ENCODE measurements at places on chromosomes 3 and 15. TPM values are rescaled to one million over a fixed set of nuclear protein-coding genes. Genes with fewer than 3 reads are reported as not detected.

DNA sequence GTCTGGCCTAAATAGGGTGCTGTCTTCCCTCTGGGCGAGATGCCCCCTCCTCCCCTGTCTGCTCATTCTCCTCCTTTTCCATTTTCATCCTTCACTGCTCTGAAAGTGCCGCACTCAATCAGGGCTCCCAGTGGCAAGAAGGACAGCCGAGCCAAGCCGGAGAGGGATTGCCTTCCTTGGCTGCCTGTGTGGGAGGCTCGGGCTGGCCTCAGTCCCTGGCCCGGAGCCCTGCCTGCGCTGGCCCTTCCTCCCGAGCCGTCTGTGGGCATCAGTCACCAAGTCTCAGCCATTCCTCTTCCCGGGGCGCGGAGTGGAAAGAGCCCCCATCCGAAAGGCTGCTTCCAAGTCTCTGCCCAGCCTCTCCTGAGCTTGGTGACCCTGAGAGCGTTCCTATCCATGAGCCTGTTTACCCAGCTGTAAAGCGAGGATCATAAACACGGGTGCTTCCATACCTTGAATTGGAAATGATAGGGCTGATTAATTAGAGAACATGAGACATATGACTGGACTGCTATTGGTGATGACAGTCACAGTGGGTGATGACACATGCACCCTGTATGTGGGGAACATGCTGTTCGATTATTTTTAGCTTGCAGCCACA lies 59.1 kb upstream of the TLE3 start:
- H3K27me3 ChIP-seq = no peaks in the 10 kb centered on the region
- no peak overlapping the region for H3K27ac ChIP-seq
- peaks cover 78% of the 10 kb centered on the region for H3K4me1 ChIP-seq
- H3K36me3 ChIP-seq = no peaks in the 10 kb centered on the region
- DNase-seq = peak; percentile 52
- no peak overlapping the region for H3K4me3 ChIP-seq

RBMS3 gene
- total RNA-seq = 25.3 TPM

- peaks cover 9% of the 10 kb centered on the region for H3K36me3 ChIP-seq
- peaks cover 12% of the 10 kb centered on the region for H3K4me1 ChIP-seq
- peak overlapping the region; percentile 41 for H3K27ac ChIP-seq
- peak; percentile 54 for DNase-seq
- H3K4me3 ChIP-seq = no peak overlapping the region
Measured at GRCh38 chr15:96285729-96286254, 44.7 kb upstream of the NR2F2 start.

GRCh38 chr3:170372190-170372879 lies 14.8 kb downstream of the SKIL start:
- H3K4me1 ChIP-seq = peaks cover 53% of the 10 kb centered on the region
- H3K27me3 ChIP-seq = no peaks in the 10 kb centered on the region
- no peak for DNase-seq
- peaks cover 6% of the 10 kb centered on the region for H3K36me3 ChIP-seq
- H3K27ac ChIP-seq = no peak overlapping the region
- H3K4me3 ChIP-seq = no peak overlapping the region

DNA sequence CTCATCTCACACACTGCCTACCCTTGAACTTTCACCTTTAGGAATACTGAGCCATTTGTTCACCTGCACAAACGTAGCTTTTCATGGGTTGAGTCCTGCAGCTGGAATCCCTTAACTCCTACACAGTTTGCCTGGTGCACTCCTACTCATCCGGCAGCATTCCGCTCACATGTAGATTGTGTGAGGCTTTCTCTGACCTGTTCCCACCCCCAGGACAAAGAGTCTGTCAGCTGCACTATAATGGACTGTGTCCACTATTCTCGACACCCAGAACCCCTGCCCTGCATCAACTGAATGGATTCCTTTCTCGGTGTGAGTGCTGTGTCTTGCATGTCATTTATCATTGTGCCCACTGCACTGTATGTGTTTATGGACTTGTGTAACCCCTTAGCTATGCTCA lies 54.9 kb downstream of the EPHB3 start:
- no peaks in the 10 kb centered on the region for H3K36me3 ChIP-seq
- no peak overlapping the region for H3K4me3 ChIP-seq
- H3K4me1 ChIP-seq = peaks cover 25% of the 10 kb centered on the region
- H3K27me3 ChIP-seq = no peaks in the 10 kb centered on the region
- no peak overlapping the region for H3K27ac ChIP-seq
- no peak for DNase-seq

GRCh38 chr3:61608711-61609110 lies 47.3 kb downstream of the PTPRG start:
- DNase-seq = no peak
- peaks cover 13% of the 10 kb centered on the region for H3K36me3 ChIP-seq
- peaks cover 57% of the 10 kb centered on the region for H3K4me1 ChIP-seq
- no peak overlapping the region for H3K4me3 ChIP-seq
- H3K27me3 ChIP-seq = no peaks in the 10 kb centered on the region

TMEM40 gene
- total RNA-seq = 4.5 TPM

- no peak for DNase-seq
- H3K27me3 ChIP-seq = no peaks in the 10 kb centered on the region
- peaks cover 98% of the 10 kb centered on the region for H3K4me1 ChIP-seq
- no peaks in the 10 kb centered on the region for H3K36me3 ChIP-seq
Measured at GRCh38 chr15:85414495-85414894, 34.1 kb downstream of the AKAP13 start.

DNA sequence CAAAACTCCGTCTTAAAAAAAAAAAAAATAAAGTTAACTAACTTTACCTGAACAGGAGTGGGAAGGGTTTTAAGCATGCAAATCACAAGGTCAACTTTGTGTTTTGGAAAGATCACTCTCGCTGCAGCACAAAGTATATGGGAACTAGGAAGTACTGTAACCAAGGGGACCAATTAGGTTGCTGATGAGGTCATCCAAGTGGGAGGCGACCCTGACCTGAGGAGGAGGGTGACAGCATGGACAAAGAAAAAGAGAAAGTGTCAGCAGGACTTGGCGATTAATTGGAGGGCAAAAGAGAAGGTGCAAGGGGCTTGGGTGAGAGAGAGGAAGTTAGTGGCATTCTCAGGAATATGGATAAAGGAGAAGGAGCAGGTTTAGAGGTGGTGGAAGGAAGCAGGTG lies 89.5 kb upstream of the ZBED2 start:
- no peak overlapping the region for H3K4me3 ChIP-seq
- H3K36me3 ChIP-seq = no peaks in the 10 kb centered on the region
- H3K27ac ChIP-seq = no peak overlapping the region
- H3K27me3 ChIP-seq = no peaks in the 10 kb centered on the region
- no peaks in the 10 kb centered on the region for H3K4me1 ChIP-seq
- DNase-seq = no peak

SLC9A9 gene
- 4.9 TPM for total RNA-seq

ARIH2 gene
- total RNA-seq = 180 TPM

ACAD9 gene
- 35.9 TPM for total RNA-seq

DNA sequence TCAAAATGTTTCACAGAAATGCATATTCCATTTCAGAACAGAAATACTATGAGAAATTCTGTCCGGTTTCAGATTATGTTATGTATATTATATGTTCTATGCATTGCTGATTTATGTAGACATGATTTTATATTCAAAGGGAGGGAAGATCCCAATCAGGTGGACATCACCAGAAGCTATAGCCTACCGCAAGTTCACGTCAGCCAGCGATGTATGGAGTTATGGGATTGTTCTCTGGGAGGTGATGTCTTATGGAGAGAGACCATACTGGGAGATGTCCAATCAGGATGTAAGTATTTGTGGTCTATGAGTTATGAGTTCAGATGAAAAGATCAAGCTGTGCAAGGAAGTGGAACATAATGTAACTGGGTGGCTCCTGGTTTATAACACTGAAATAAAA lies 341.7 kb downstream of the EPHA3 start:
- H3K27ac ChIP-seq = no peak overlapping the region
- no peaks in the 10 kb centered on the region for H3K27me3 ChIP-seq
- no peaks in the 10 kb centered on the region for H3K4me1 ChIP-seq
- no peak for DNase-seq
- no peak overlapping the region for H3K4me3 ChIP-seq

MASP1 gene
- total RNA-seq = 214 TPM

REC114 gene
- 1.4 TPM for total RNA-seq

GRCh38 chr3:88997260-88997659 lies 110.2 kb upstream of the EPHA3 start:
- DNase-seq = no peak
- H3K27me3 ChIP-seq = no peaks in the 10 kb centered on the region
- H3K4me1 ChIP-seq = peaks cover 13% of the 10 kb centered on the region
- no peak overlapping the region for H3K27ac ChIP-seq

DNA sequence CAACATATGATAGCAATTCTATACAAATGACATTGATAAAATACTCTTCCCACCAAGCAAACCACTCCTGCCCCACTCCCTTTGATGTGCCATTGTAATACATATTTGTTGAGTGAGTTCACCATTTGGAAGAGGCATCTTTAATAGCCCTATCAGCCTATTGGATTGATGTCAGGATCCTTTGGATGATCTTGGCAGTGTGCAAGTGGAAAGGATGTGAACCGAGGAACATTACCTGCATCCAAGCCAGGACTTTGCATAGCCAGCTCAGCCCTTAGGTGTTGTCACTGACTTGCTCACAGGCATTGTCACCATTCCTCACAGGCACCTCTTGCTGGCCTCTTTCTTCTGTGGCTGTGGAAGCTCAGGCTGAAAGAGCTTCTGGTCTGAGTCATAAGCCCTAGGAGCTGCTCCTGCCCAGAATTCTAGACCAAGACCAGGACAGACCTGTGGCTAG lies 16.5 kb upstream of the TIMP4 start:
- no peaks in the 10 kb centered on the region for H3K27me3 ChIP-seq
- peaks cover 32% of the 10 kb centered on the region for H3K4me1 ChIP-seq
- no peak overlapping the region for H3K4me3 ChIP-seq

GRCh38 chr3:110929816-110930215 lies 141.8 kb upstream of the NECTIN3 start:
- H3K36me3 ChIP-seq = no peaks in the 10 kb centered on the region
- no peaks in the 10 kb centered on the region for H3K4me1 ChIP-seq
- no peak overlapping the region for H3K27ac ChIP-seq
- H3K4me3 ChIP-seq = no peak overlapping the region
- H3K27me3 ChIP-seq = no peaks in the 10 kb centered on the region

- no peaks in the 10 kb centered on the region for H3K27me3 ChIP-seq
- H3K4me3 ChIP-seq = no peak overlapping the region
- no peak overlapping the region for H3K27ac ChIP-seq
- H3K4me1 ChIP-seq = no peaks in the 10 kb centered on the region
- DNase-seq = no peak
Measured at GRCh38 chr3:154972951-154973350, 107.2 kb upstream of the MME start.

C3orf85 gene
- not detected for total RNA-seq

TGM5 gene
- total RNA-seq = not detected

GRCh38 chr15:92402751-92403150 lies 9.1 kb downstream of the ST8SIA2 start:
- no peak overlapping the region for H3K27ac ChIP-seq
- no peak for DNase-seq
- H3K27me3 ChIP-seq = peaks cover 39% of the 10 kb centered on the region
- H3K4me3 ChIP-seq = no peak overlapping the region

DNA sequence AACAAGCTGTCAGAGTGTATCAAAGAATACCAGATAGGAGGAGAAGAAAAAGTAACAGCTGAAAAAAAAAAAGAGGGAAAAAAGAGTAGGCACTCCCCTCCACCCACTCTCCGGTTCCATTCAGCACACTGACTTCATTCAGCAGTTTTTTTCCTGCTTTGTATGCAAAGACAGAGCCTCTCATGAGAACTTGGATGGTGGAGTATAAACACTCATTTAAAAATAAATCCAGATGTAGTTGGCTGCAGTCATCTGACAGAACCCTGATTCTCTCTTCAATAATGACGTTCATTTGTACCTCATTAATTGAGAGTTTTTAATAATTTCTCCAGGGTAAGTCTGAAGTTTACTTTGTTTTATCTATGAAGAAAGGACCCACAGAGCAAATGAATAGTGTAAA lies 81.0 kb downstream of the TMEM108 start:
- no peak for DNase-seq
- H3K4me3 ChIP-seq = no peak overlapping the region
- no peak overlapping the region for H3K27ac ChIP-seq
- no peaks in the 10 kb centered on the region for H3K36me3 ChIP-seq
- H3K4me1 ChIP-seq = peaks cover 6% of the 10 kb centered on the region

DNA sequence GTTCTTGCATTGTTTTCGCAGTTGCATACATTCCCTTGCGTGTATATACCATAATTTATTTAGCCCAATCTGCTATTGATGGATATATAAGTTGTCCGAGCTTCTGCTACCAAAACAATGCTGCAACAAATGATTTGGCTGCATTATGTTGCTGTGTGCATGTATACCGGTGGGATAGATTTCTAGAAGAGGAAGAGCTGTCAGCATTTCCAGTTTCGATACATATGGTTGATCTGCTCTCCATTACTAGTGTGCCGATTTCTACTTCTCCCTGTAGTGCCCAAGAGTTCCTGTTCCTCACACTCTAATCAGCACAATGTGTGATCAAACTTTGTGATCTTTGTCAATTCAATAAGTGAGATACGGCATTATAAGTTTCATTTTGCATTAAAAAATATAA lies 92.8 kb upstream of the NMNAT3 start:
- H3K4me3 ChIP-seq = no peak overlapping the region
- no peak for DNase-seq
- H3K27ac ChIP-seq = no peak overlapping the region
- no peaks in the 10 kb centered on the region for H3K36me3 ChIP-seq
- peaks cover 11% of the 10 kb centered on the region for H3K4me1 ChIP-seq

DNA sequence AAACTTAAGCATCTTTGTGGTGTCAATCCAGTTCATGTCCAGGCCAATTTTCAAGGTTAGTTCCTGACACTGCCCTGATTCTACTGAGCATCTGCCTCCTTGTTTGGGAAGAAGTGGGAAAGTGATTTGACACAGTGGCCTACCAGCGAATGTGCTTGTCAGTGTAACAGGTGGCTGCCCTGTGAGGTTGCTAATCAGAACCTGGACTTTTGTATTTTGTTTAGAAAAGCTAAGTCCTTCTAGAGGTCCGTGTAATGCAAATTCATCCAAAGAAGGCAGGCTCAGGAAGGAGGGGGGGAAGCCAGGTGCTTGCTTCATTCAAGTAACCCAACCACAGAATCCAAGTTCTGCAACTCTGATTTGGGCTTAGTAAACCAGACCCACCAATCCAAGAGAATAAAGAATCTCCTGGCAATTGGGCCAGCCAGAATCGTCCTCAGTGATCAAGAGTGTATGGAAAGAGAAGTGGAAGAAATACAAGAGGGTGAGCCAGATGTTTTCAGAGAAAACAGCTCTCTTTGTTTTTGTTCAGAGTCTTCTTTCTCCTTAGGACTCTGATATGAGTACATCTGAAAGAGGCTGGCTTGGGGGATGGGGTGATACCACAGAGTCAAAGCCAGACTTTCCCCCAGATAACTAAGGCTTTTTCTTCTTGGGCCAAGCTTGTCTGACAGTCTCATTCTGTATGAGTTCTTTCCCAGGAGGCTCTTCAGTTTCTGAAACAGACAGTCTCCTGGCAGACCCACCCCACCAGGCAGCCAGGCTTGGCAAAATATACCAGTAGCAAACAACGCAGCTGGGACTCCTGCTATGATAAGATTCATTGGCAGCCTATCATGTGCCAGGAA lies 508.9 kb upstream of the TBL1XR1 start:
- H3K36me3 ChIP-seq = no peaks in the 10 kb centered on the region
- H3K27me3 ChIP-seq = no peaks in the 10 kb centered on the region
- H3K4me3 ChIP-seq = no peak overlapping the region
- peak; percentile 70 for DNase-seq
- H3K27ac ChIP-seq = peak overlapping the region; percentile 70

GRCh38 chr3:87696124-87697013 lies 362.4 kb downstream of the CGGBP1 start:
- H3K27me3 ChIP-seq = no peaks in the 10 kb centered on the region
- H3K4me3 ChIP-seq = no peak overlapping the region
- DNase-seq = no peak
- H3K36me3 ChIP-seq = no peaks in the 10 kb centered on the region
- H3K4me1 ChIP-seq = no peaks in the 10 kb centered on the region

Data from left ventricle myocardium inferior (tissue), 1 donor.